ENCODE measurements at places on chromosomes 5 and 9. TPM values are rescaled to one million over a fixed set of nuclear protein-coding genes. Genes with fewer than 3 reads are reported as not detected.

SGCD gene
- polyA plus RNA-seq, result not detected

MORN5 gene
- polyA plus RNA-seq, result not detected

THBS4 gene
- polyA plus RNA-seq, result 0.56 TPM

PCDHGA12 gene
- not detected for polyA plus RNA-seq

EFNA5 gene
- polyA plus RNA-seq, result not detected

HCN1 gene
- polyA plus RNA-seq, result not detected

ALDH1A1 gene
- polyA plus RNA-seq, result not detected

ADAMTS6 gene
- polyA plus RNA-seq, result not detected

MEIKIN gene
- polyA plus RNA-seq, result not detected

DNA sequence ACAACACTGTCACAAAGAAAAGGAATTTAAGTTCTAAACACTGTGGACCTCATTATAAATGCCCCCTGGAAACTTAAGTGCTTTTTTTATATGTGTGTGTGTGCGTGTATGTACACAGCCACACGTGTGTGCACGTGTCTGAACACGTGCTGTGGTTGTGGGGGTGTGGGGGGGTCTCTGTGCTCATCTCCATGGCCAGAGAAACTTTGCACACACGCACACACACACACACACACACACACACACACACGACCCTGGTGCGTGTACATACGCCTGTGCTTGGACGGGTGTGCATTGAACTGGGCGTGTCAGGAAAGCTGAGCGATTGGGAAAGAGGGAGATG, 27.9 kb downstream of the AMBP start:
- no peak for DNase-seq

- no peak for DNase-seq
These were observed 325.6 kb downstream of the PRELID2 start for GRCh38 chr5:145509336-145510136.

DNA sequence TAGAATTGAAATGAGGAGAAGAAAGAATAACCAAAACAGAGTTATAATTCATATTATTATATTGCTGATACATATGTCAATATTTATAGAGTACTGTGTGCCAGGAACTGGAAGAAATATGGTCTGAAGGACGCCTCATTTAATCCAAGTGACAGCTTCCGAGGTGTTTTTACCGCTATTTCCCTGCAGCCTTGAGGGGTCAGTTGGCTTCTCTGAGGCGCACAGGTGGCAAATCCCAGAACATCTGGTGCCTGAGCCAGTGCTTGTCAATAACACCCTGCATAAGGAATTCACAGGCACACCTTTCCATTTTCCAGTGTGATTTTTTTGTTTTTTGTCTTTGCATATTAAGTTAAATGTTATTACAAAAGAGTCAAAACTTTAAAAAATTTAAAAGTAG, 43.3 kb upstream of the CTSL start:
- no peak for DNase-seq

GRCh38 chr5:65668696-65669095, 43.9 kb downstream of the SHLD3 start:
- no peak for DNase-seq

GRCh38 chr9:30591461-30591860, 1793.0 kb upstream of the ACO1 start:
- no peak for DNase-seq

GRCh38 chr5:54772684-54773083, 212.7 kb downstream of the ESM1 start:
- no peak for DNase-seq

DNA sequence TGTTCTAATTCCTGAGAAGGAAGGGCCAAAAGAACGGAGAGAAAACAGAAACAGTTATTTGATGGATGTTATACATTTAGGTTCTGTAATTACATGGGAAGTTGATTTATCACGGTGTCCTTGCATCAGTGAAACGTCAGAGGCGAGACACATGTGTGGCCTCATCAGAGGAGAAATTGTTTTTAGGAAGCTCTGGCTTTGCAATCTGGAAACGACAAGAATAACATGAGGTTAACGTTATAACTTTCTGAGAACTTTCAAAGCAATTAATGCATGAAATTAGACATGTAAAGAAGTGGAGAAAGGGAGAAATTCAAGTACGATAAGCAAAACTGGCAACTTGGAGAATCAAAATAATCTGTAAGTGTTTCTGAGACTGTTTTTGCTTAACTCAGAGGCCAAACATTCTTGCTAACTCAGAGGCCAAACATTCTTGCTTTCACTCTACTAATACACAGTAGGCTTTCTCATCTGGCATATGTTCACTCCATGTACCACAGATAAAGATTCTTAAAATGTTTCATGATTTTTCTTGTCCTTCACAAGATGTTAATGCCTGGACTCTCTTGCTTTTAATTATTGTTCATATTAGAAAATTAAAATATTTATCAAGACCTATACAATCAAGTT, 933.0 kb downstream of the TLE4 start:
- DNase-seq, result no peak
